Articular chondrocyte of knee joint (primary cell): ENCODE measurements at places on chromosomes 2 and 18. TPM values are rescaled to one million over a fixed set of nuclear protein-coding genes. Genes with fewer than 3 reads are reported as not detected.

The CYS1 gene
- total RNA-seq = 5.0 and 8.3 TPM in 2 replicates

The HOXD1 gene
- not detected in 2 replicates for total RNA-seq

The NTSR2 gene
- total RNA-seq = not detected in 2 replicates

The GCA gene
- total RNA-seq = 6.4 and 9.2 TPM in 2 replicates

The EPB41L3 gene
- total RNA-seq = 39.6 and 41.9 TPM in 2 replicates

The DQX1 gene
- not detected in 2 replicates for total RNA-seq

The DAW1 gene
- total RNA-seq = 0.13 and 0.22 TPM in 2 replicates

The LBX2 gene
- 2.2 and 3.3 TPM in 2 replicates for total RNA-seq

The TCF4 gene
- 116 and 136 TPM in 2 replicates for total RNA-seq

The FAM228A gene
- total RNA-seq = 0.43 and 0.65 TPM in 2 replicates

The ADAM23 gene
- 0.13 and 0.76 TPM in 2 replicates for total RNA-seq

The SIX2 gene
- total RNA-seq = 35.5 and 41.8 TPM in 2 replicates

The ST6GAL2 gene
- 0.13 and 0.32 TPM in 2 replicates for total RNA-seq

The SNTG2 gene
- not detected in 2 replicates for total RNA-seq

The RNF152 gene
- total RNA-seq = 10.6 and 21.2 TPM in 2 replicates

The PTPN18 gene
- total RNA-seq = 21.8 and 26.7 TPM in 2 replicates

The DUSP28 gene
- 2.8 and 3.1 TPM in 2 replicates for total RNA-seq

The STARD6 gene
- 1.2 TPM in 1 of 2 replicates, not detected in the other for total RNA-seq

The PGAP1 gene
- 11.2 and 12.9 TPM in 2 replicates for total RNA-seq

The STPG4 gene
- total RNA-seq = 0.32 and 0.52 TPM in 2 replicates

The MSTN gene
- 0.13 and 0.32 TPM in 2 replicates for total RNA-seq

The PCARE gene
- not detected in 2 replicates for total RNA-seq

The SLC30A3 gene
- under 0.01 TPM in 1 of 2 replicates, not detected in the other for total RNA-seq

The VWC2L gene
- not detected in 2 replicates for total RNA-seq

The PSD4 gene
- 4.2 and 5.1 TPM in 2 replicates for total RNA-seq

The SCN9A gene
- under 0.01 TPM in 1 of 2 replicates, not detected in the other for total RNA-seq

The CHRNA1 gene
- total RNA-seq = under 0.01 TPM in 1 of 2 replicates, not detected in the other

The LCLAT1 gene
- 32.6 and 38.5 TPM in 2 replicates for total RNA-seq

The SERPINB10 gene
- total RNA-seq = not detected in 2 replicates

The GPBAR1 gene
- total RNA-seq = 0.11 and 0.26 TPM in 2 replicates

The C2orf80 gene
- total RNA-seq = not detected in 2 replicates
